ENCODE measurements at places on chromosomes 5 and 9.

DNA sequence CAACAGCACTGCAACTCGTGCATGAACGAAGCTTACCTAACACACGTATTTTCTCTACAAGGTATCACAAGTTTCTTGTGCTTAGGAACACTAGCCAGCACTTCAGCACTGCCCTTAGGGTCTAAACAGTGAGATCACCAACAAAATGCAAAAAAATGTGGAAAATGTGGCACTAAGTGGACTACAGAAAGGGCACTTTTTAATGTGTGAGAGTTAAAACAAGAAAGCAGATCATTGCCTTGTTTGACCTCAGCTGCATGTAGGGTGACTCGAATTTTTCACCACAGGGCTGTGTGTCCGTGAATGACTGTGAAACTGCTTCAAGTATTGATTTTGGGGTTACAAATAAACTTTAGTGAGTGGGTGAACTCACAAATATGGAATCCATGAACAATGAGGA is 90.5 kb downstream of the MARCHF3 start:
- no peak for DNase-seq

GRCh38 chr5:56148453-56148971 is 84.6 kb downstream of the ANKRD55 start:
- DNase-seq = no peak

DNA sequence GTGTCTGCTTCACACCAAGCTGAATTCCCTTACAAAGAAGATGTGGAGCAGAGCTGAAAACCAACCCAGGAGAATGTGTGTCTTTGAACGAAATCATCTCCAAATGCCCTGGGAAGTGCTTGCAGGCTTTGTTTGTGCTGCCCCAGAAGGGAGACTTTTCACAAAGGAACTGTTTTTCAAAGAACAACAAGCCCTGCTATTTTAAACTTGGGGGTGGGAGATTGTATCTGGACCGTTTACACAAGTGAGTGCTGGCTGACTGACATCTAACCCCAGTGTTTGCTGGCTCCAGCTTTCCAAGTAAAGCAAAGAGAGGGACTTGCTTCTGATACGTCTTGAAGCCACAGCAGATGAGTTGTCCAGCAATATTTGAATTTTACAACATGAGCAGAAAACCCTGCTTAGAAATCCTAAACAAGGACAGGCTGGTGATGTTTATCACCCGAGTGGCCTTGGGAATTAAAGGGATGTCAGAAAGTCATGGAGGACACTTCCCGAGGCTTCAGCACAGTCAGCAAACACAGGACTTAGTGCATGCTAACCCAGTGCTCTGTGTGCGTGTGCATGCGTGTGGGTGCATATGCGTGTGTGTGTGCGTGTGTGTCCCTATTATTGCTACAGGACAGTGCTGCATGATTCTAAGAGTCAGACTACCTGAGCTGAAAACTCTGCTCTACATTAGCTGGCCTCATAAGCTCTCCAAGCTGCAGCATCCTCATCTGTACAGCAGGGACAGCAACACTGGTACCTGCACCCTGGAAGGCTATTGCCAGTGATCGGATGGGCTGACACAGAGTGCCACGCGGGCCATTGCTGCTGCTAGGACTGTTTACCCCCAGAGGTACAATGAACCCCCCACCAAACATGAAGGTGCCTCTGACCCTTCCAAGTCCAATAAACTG is 1.4 kb downstream of the ADAMTS12 start:
- no peak for DNase-seq

DNA sequence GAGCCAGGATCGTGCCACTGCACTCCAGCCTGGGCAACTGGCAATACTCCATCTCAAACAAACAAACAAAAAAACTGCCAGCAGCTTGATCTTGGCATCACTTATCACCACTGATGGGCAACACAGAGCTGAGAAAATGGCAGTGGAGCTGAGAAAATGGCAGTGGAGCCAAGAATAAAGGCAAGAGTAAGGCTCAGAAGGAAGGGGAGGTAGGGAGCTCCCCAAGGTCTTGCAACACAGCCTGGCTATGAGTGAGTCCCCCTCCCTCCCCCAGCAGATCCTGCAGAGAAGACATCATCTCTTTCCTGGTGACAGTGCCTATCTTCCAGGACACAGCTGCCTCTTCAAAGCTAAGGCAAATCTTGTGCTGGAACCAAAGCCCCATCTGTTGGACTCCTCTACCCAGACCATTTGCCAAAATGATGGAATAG is 70.3 kb downstream of the UGCG start:
- peak; percentile 6 for DNase-seq

- DNase-seq = no peak
Measured at GRCh38 chr9:81108391-81108790, 581.0 kb downstream of the TLE1 start.

- no peak for DNase-seq
Measured at GRCh38 chr9:114591849-114592248, 4.3 kb downstream of the ATP6V1G1 start.

- no peak for DNase-seq
Measured at GRCh38 chr9:5488221-5489008, 21.9 kb upstream of the PDCD1LG2 start.

- no peak for DNase-seq
Measured at GRCh38 chr5:113005454-113005853, 28.9 kb downstream of the DCP2 start.

DNA sequence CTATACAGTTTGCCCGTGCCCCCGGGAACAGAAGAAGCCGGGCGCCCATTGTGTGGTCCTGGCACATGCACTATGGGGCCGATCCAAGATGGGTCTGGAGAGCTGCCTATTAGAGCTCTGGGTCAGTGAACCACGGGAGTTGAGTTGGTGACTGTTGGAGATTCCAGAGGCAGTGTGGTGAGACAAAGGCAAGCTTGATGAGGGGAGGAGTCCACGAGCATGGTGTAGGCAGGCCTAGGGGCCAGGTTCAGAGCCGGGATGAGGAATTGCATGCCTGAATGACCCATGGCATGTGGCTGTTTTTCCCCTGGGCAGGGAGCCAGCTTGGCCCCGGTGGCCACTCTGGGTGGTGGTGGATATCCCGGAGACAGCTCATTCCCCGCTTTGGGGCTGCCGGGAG is 84.4 kb upstream of the STC2 start:
- DNase-seq = no peak

DNA sequence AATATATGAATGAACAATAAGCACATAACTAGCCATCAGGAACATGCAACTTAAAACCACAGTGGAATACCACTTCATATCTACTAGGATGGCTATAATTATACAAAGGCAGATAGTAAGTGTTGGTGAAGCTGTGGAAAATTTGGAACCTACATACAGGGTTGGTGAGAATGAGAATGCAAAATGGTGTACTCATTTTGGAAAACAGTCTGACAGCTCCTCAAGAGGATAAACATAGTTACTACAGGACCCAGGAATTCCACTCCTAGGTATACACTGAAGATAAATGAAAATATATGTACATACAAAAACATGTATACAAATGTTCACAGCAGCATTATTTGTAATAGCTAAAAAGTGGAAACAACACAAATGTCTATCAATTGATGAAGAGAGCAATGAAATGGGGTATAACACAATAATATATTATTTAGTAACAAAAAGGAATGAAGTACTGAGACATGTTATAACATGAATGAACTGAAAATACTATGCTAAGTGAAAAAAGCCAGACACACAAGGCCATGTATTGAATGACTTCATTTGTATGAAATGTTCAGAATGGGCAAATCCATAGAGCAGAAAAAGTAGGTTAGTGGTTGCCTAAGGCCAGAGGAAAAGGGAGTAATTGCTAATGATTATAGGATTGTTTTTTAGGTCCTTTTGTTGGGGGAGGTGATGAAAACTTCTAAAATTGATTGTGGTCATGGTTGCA is 31.2 kb upstream of the CDK5RAP2 start:
- no peak for DNase-seq

GRCh38 chr9:105157171-105157583 is 87.3 kb upstream of the SLC44A1 start:
- peak; percentile 39 for DNase-seq

DNA sequence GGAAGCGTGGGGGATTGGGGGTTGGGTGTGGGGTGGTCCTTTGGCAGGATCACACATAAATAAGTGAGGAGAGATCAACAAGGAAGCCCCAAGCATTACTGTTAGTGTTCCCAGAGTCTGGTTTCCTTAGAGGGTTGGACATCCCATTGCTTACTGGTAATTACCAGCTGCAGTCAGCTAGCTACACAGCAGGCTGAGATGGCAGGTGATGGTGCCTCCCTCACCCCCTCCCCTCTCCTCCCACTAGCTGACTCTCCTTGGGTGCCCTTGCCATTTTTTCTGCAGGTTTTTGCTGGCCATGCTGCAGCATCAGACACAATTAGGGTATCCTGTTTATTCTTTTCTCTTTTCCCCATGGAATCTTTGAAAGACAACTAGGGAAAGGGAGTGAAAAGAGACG is 107.5 kb upstream of the TLR4 start:
- DNase-seq = no peak

GRCh38 chr5:118687661-118688621 is 300.4 kb downstream of the DTWD2 start:
- DNase-seq = no peak
